ENCODE measurements at places on chromosomes 7 and 10. TPM values are rescaled to one million over a fixed set of nuclear protein-coding genes. Genes with fewer than 3 reads are reported as not detected.

GRCh38 chr7:80499350-80499953 lies 12.4 kb downstream of the GNAT3 start:
- no peak for DNase-seq

GRCh38 chr10:70078329-70078728 lies 25.7 kb downstream of the MACROH2A2 start:
- DNase-seq: no peak

- DNase-seq: no peak
These were observed 1206.1 kb upstream of the CELF2 start for GRCh38 chr10:9811601-9812000.

- DNase-seq: no peak
These were observed 158.0 kb downstream of the AUTS2 start for GRCh38 chr7:69756235-69756634.

RALA gene
- polyA plus RNA-seq: 71.9 TPM

GNGT1 gene
- polyA plus RNA-seq: 0.11 TPM

NEUROG3 gene
- polyA plus RNA-seq: not detected

HOXA1 gene
- 2.8 TPM for polyA plus RNA-seq

Measured in left renal cortex interstitium (tissue), 4 donors.